ENCODE measurements at places on chromosomes 16 and 17. TPM values are rescaled to one million over a fixed set of nuclear protein-coding genes. Genes with fewer than 3 reads are reported as not detected.
A peak's percentile ranks its signal among the peaks of the same experiment; 100 is the strongest.

ATP6V0D1 gene
- total RNA-seq: 95.0 TPM

DNA sequence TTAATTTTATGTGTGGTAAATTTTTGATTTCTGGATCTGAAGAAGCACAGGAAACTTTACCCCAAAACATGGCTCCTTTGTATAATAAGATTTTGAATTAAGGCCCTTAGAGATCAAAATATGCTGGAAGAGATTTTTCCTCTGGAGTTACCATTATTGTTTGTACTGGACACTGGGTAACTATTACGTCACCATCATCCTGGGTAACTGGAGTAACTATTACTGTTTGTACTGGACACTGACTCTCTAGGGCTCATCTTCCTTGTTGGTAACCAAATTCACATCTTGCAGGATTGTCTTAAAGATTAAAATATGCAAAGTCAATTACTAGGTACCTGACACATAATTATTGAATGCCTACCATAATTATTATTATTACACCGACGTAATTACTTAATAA, 593.8 kb upstream of the GOT2 start:
- no peak for DNase-seq

- no peak for DNase-seq
These were observed 13.5 kb upstream of the TBX21 start for GRCh38 chr17:47719411-47720152.

DNA sequence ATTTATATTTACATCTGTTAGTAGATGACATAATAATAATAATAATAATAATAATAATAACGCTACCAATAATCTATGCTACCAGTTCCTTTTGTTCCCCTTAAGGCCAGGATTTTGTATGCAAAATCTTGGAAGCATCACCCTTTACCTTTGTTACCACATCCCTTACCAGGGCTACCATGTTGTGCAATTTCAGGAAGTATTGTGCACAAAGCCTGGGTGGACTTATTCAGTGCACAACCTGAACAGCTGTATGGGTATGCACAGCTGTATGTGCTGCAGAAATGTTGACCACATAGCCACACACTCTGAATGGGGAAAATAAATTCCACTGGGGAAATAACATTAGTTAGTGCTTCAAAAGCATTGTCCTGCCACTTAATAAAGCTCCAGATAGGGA, 19.9 kb upstream of the CALB2 start:
- DNase-seq: no peak

DNA sequence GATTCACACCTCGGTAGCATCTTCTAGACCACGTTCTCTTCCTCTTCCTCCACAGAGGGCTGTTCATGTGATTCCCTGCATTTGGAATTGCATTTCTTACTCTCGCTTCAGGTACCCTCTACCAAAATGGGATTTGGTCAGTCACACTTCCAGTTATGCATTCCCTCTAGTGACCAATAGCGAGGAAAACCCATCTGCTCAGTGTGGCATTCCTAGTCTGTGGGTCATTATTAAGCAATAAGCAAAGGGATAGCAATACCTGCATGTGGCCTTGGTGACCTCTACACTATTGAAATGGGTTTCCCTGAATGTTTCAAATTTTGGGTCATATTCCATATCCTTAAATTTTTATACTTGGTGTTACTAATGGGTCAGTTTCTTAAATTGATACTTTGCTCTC, 401 bp upstream of the KRTAP4-5 start:
- no peak for DNase-seq

TAC4 gene
- not detected for total RNA-seq

DNA sequence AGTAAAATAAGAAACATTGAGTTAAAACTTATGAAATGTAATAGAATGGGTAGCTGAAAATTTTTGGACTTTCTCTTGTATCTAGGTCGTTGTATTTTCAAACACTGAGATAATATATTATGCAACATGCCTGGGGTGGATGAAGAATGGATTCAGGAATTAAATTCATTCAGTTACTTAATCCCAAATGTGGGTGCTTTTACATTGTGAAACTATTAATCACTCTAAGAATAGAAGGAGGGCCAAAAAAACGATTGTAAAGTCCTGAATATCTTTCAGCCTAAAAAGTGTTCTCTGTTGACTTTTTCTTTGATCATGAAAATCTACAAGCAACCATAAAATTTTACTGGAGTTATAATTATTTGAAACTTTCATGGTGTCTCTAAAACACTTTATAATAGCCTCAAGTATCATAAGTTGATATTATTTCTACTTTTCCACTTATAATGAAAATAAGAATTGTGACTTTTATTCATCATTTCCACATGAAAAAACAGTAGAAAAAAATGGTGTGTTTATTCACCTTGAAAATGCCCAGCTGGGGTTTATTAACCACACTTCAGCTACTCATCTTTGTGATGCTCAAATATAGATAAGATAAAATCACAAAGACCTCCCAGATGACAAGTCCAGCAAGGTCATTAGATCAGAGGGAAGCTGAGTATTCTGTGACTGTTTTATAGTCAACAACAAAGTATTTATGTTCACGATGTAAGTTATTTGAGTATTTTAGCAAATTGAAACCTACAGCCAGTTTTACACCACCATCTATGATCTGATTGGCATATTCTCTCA, 619.9 kb upstream of the SOX9 start:
- no peak for DNase-seq

- DNase-seq: no peak
These were observed 1025.2 kb upstream of the GOT2 start for GRCh38 chr16:59759296-59759695.

TBC1D3 gene
- not detected for total RNA-seq

DNA sequence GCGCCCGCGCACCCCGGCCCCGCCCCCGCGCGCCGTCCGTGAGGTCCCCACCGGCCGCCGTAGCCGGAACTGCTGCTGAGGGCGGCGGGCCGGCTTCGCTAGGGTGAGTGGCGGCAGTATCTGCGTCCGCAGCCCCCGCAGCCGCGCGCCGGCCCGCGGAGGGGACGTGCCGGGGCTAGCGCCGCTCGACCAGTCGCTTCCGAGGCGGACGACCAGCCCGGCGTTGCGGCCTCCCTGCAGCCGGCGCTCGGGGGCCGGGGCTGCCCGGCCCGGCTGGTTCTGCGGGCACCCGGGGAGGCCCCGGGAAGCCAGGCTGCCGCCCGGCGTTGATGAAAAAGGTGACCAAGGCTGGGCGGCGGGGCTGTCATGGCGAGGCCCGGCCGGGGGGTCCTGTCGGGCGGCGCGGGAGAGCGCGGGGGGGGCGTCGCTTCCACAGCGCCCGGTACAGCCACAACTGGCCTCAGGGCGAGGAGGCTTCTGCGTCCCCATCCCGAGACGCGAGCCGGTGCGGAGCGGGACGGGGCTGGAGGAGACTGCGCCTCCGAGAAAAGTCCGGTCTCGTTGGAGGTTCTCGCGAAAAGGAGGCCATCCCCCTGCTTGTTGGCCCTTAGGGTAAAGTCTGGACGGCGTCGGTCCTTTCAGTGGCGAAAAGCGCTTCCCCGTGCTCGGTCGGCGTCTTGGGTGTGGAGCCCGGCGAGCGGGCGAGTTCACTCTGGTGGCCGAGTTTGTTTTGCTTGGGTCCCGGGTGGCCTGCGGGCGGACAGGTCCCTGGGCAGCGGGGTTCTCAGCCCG, at the start of gene CRAMP1:
Gene CRAMP1, plus strand, starts transcription at position 41 of the 792 bp plus-strand sequence. CDS start 2,280 bp downstream, outside the sequence.
- peak; percentile 29 for DNase-seq

- DNase-seq: no peak
These were observed 240.5 kb downstream of the GSG1L start for GRCh38 chr16:27822996-27823395.

- no peak for DNase-seq
These were observed 127.3 kb upstream of the NUDT7 start for GRCh38 chr16:77594799-77595596.

ST6GALNAC1 gene
- total RNA-seq: 20.1 TPM

CACNG1 gene
- not detected for total RNA-seq

- no peak for DNase-seq
These were observed 1.7 kb downstream of the ATP2C2 start for GRCh38 chr16:84369938-84370627.

TBC1D16 gene
- total RNA-seq: 11.0 TPM

DNA sequence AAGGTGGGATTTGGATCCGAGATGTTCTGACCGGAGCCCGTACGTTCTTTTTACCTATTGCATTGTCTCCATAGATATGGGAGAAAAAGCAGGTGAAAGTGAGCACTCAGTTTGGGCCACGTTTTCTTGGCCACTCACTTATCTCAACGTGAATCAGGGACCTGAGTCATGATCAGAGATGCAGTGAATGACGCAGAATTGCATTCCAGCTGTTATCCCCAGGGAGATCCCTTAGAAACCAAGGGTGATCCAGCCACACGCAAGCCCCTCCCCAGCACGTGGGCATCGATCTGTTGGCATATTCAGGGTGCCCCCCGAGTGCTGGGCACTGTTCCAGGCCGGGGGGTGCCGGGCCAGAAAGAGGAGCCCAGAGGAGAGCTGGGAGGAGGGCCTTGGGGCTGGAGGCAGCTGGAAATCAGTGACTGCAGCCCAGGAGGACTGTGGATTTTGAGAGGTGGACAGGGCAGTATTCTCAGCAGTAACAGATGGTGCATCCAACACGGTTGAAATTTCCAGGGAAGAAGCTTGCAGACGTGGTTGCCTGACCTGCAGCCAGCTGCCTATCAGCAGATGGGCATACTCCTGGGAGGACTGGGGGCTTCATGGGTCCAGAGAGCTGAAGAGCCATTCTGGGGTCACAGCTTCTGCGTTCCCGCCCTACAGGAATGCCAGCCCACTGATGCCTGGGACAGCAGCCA, 87.2 kb upstream of the CACNG5 start:
- no peak for DNase-seq

DNA sequence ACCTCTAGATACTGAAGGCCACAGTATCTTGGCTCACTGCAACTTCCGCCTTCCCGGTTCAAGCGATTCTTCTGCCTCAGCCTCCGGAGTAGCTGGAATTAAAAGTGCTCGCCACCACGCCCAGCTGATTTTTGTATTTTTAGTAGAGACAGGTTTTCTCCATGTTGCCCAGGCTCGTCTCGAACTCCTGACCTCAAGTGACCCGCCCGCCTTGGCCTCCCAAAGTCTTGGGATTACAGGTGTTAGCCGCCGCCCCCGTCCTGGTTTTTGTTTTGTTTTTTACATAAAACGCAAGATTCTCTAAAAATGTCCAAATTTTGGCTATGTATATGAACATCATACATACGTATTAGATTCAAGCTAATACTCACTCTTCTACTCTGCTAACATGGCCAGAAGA, 2.0 kb upstream of the GGNBP2 start:
- DNase-seq: no peak
